Neuronal stem cell (in vitro differentiated cells): ENCODE measurements at places on chromosomes 7 and 10.

GRCh38 chr7:18140943-18141342 lies 113.3 kb upstream of the PRPS1L1 start:
- DNase-seq = no peak

DNA sequence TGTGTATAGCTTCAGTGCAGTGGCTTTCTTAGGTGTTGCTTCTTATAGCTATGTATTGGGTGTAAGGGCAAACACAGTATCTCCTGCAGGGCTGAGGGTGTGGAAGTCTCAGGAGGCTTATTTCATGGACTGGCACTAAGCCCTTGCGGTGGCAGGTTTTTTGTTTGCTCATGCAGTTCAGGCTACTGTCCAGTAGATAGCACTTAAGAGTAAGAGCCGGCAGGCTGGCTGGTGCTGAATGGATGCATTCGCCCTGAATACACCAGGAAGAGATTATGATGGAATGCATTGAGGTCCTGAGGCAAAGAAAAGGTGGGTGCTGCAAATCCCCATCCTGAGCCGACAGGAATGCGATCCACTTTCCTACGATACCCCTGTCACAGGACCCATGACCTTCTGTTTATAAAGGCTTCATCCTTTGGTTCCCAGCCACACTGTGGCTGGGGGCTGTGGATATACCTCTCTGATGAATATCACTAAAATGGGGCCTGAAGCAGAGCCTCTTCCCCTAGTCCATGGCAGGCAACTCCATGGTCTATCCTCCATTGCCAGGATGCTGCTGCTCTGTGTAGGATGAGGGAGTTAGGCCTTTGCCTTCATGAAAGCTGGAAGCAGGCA lies 44.9 kb downstream of the ANXA8 start:
- peak; percentile 21 for DNase-seq

DNA sequence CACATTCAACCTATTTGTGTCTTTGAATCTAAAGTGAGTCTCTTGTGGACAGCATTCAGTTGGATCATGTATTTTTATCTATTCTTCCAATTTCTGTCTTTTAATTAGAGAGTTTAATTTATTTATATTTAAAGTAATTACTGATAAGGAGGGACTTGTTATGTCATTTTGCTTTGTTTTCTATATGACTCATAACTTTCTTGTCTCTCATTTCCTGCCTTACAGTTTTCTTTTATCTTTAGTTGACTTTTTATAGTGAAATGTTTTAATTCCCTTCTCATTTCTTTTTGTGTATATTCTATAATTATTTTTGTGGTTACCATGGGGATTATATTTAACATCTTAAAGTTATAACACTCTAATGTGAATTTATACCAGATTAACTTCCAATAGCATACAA lies 7.3 kb upstream of the ZNF518A start:
- DNase-seq = no peak

DNA sequence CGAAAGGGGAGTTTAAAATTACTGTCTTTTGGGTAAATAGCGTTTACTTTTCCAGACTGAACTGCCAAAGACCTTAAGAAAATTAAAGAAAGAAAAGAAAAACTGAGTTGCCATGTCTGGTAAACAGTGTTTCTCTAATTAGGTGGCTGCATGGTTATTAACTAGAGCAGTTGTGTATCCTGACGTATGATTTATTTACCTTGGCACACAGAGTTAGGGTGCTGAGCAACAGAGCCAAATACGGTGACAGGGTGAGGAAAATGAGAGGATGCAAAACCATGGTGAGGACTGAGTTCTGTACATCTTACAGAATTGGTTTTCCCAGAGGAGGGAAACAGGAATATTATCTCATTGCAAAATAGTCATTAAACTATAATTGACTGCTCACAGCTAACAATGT lies 546.4 kb upstream of the FZD8 start:
- DNase-seq = no peak

DNA sequence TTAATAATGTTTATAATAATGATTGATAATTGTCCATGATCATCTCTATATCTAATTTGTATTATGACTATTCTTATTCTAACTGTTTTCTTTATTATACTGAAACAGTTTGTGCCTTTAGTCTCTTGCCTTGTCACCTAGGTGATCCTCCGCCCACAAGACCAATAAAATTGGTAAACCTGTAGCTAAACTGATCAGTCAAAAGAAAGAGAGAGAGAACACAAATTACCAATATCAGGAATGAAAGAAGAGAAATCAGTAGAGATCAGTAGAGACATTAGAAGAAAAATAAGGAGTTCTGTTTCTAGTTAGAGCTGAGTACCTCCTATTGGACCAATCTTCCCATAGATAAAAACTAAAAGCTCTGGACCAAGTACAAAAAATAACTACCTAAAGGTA lies 6.1 kb upstream of the COA1 start:
- no peak for DNase-seq

DNA sequence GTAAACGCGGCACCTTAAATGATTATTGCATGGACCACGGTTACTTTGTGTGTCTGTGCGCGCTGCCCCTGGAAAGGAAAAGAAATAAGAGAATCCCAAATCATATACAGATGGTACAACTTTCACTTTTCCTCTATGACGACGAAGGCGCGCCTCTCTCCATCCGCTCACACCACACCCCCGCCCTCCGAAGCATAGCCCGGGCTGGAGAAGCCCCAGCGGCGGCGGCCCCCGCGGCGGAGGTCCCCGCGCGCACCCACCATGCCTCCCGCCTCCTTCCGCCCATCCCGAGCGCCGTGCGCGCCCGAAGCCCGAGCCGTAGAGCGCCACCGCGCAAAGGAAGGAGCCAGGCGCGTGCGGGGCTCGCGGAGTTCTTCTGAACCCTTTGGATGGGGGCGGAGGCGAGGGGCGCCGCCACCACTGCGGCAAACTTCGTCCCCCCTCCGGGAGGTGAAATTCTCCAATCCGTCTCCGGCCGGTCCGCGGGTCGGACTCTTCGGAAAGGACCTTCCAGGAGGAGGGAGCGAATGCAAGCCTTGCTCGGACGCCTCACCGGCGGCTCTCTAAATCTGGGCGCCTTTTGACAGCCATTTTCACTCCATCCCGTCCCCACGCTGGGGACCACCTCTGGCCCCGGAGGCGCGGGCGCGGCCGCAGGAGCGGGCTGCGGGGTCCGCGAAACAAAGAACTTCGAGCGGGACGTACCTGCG lies 588 bp downstream of the GLI3 start:
- DNase-seq = no peak

GRCh38 chr7:88278881-88279280 lies 27.8 kb downstream of the STEAP4 start:
- no peak for DNase-seq

DNA sequence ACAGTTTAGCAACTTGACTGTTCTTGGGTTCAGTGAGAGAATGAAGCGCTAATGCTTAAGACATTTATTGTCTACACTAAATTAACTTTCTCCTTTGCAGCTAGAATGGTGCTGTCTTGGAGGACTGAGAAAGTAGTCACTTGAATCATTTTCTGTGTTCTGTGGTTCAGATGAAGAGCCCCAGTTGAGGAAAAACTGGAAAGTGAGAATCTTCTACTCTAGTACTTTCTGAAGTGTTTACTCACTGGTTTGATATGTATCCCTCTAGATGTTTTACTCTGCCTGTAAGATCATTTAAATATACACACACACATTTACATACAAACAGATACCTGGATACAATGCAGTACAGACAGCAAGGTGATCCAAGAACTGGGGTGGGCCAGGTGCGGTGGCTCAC lies 308.1 kb downstream of the CAMK1D start:
- DNase-seq = no peak

GRCh38 chr7:157495594-157495993 lies 158.8 kb downstream of the DNAJB6 start:
- no peak for DNase-seq

GRCh38 chr7:27156916-27157701 lies 634 bp upstream of the HOXA7 start:
- DNase-seq = no peak

- no peak for DNase-seq
Measured at GRCh38 chr7:112575864-112576263, 95.1 kb downstream of the LSMEM1 start.

DNA sequence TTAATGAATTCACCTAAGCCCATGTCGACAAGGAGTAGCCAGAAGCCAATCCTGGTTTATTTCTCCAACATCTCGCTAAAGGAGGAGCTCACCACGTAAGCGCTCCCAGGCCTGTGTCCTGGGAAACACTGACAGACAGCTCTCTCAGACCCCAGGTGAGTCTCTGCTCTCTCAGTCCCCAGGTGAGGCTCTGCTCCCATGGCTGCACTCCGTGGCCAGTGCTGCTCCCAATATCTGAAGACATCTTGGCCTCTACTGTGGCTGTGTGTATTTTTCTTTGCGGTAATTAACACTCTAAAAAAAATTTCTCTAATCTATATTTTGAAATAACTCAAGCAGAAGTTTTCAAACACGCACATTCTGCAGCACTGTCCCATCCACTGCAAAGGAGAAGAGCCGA lies 564.5 kb downstream of the PTPRN2 start:
- no peak for DNase-seq

- DNase-seq = no peak
Measured at GRCh38 chr7:77735457-77735856, 39.2 kb downstream of the RSBN1L start.

DNA sequence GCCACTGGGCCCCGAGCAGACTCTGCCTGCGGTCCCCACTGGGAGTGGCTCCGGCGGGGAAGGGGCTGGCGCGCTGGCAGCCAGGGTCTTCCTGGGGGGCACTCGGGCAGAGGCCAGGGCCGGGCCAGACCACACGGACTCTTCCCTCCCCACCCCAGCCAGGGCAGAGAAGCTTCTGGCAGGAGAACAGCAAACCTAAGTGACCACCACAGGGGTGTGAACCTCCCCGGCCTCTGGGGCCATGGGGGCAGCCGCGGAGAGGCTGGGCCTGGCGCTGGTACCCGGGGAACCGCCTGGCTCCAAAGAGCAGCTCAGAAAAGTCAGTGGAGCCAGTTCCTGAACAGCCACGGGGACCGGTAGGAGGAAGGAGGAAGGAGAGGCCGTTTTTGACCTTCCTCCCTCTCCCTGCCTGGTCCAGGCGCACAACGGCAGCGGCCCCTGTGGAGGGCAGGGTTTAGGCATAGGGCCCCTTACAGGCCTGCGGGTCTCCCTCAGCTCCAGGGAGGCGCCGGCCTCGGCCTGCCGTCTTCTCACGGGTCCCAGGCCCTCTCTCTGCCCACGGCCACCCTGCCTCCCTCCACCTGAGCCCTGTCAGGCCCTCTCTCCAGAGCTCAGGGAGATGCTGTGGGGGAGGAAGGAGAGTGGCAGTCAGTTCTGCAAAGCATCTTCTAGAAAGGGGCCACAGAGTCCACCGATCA lies 51.8 kb downstream of the TMEM209 start:
- DNase-seq = no peak

- no peak for DNase-seq
Measured at GRCh38 chr7:148304456-148304855, 286.1 kb upstream of the C7orf33 start.

- no peak for DNase-seq
Measured at GRCh38 chr7:140694592-140694991, 1.9 kb upstream of the NDUFB2 start.

DNA sequence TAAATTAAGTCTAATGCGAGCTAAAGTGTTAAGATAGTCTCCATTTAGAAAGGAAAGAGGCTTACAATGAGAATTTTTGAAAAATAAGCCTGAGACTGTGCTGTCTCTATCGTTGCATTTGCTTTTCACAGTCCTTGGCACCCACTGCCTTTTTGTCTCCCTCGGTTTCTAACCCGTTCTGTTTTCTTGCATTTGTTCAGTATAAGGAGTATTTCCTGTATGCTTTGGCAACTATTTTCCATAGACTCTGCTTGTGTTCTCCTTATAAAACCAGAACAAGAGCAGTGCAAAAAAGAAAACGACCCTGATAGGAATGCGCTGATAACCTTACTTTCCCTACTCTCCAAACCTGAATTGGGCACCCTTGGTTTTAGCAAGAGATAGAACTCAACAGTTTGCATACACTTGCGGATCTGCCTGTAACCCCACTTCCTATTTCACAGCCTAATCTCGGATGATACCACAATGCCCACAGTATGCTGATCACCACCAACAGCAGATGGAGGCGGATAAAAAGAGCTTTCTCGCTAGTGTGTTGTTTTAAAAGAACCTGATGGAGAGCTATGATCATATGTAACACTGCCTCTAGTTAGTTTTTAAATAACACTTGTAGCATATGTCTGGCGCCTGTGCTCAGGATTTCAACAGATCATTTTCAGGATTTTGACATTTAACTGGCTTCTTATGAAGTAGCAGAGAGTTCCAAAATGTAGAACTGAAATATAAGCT lies 1.6 kb upstream of the ARHGAP12 start:
- no peak for DNase-seq

GRCh38 chr7:103794424-103794823 lies 195.0 kb downstream of the RELN start:
- DNase-seq = no peak

DNA sequence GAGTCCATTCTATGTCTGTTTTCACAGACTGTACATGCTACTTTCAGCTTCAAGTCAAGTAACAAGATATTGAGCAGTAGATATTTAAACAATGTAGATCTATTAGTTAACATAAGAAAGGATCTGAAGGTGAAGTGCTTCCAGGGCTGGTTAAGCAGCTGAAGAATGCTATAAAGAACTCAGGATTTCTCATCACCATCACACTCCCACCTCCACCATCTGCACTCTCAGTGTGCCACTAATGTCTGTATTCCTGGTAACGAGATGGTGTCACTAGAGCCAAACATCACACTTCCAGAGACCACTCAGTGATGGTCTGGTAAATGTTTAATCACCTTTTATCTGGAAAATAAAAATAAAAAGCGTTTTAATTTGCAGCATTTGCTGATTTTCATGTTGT lies 224.0 kb upstream of the FERD3L start:
- DNase-seq = no peak

DNA sequence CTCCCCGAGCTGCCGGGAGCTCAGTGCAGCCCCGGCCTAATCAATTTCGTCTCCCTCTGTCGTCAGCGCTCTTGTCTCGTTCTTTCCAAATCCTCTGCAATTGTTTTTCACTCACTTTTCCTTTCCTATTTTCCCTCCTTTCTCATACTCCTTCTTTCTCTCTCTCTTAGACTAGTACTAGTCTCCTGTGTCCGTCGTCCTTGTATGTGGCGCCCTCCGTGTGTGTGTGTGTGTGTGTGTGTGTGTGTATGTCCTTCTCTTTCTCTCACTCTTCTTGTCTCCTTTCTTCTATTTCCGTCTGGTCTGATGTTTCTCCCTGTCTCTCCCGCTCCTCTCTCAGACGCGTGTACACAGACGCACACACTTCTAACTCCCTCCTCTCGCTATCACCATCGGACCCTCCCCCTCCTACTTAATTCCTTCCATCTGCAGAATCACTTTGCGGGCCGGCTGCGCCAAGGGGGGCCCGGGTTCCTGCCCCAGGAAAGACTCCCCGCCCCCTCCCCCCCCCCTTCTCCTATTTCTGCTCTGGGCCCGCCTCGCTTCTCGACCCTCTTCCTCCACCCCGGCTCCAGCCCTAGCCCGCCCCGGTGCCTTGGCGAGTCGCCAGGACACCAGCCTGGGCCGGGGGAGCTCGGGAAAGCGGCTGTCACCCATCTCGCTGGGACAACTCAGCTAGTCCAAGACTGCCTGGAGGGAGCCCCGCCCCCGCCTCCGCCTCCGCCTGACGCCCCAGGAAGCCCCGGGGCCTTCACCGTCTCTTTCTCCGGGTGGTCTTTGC lies 743 bp upstream of the ZCCHC24 start:
- DNase-seq = peak; percentile 68
